ENCODE measurements at places on chromosomes 7 and 10. TPM values are rescaled to one million over a fixed set of nuclear protein-coding genes. Genes with fewer than 3 reads are reported as not detected.

CDNF gene
- total RNA-seq: 2.7 TPM

- DNase-seq: no peak
These were observed 92.4 kb upstream of the KLF6 start for GRCh38 chr10:3877211-3878000.

DNA sequence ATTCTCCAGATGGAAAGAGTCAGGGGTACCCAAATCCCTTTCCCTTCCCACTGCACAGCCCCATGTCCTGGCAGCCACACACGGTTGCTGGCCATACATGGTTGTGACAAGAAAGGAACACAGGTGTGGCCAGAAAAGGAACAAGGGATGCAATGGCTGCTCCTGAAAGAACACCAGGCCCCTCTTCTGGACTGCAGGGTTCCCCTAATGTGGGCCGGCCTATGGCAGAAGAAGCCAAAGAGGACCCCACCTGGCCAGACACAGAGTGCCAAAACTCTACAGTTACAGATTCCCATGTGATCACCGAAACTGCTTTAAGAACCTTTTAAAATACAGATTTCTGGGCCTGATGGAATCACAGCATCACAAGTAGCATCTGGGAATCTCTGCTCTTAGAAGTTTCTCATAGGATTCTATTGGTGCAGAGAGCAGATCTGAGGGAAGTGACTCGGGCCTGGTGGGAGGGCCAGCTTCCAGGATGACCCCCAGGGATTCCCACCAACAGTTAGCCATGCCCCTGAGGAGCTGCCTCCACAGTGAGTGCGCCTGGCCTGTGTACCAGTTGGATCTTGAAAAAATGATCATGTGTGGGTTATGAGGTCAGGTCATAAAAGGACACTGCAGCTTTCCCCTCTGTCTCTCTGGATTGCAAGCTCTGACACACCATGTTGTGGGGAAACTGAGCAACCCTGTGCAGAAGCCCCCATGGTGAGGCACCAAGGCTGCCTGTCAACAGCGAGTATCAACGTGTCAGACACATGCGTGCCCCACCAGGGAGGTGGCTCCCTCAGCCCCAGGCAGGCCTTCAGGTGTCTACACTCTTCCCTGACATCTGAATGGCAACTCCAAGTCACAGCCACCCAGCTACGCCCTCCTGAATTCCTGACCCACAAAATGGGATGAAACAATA lies 89.6 kb upstream of the LANCL2 start:
- DNase-seq: no peak

NXPH1 gene
- 56.6 TPM for total RNA-seq

MBL2 gene
- 3.7 TPM for total RNA-seq

DNA sequence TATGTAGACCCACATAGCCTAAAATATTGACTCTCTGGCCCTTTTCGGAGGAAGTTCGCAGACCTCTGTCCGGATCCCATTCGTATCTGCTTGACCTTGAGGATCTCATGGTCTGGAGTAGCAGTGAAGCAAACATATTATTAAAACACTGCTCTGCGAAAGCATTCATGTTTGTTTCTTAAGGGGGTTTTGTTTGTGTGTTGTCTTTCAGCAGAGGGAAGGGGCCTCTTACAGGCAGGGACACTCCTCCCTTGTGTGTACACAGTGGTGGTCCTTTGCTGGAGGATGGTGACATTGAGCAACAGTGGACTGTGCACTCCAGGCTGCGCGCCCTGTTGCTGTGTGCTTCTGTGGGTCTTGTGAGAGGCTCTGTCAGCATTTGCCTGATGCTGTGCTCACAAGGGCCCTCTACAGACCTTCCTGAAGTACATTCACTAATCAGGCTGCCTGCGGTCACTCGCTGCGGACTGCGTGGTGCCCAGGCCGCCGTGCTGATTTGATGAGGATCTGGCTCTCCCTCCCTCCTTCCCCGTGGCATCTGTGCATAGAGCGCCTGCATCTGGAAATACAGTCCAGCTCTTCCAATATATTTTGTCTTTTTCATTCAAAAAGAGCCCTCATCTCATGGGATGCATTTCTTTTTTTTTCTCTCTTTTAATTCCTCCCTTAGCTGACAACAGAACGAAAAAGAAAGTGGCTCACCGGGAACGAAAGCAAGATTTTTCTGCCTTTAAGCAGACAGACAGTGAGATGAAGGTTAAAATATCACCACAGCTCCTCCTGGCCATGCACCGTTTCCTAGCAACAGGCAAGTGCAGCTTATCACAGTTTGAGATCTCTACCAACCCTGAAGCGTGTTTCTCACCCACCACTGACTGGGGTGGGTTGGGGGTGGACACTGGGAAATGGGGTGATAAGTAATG lies 135.8 kb downstream of the CNNM2 start:
- DNase-seq: peak; percentile 88

DNA sequence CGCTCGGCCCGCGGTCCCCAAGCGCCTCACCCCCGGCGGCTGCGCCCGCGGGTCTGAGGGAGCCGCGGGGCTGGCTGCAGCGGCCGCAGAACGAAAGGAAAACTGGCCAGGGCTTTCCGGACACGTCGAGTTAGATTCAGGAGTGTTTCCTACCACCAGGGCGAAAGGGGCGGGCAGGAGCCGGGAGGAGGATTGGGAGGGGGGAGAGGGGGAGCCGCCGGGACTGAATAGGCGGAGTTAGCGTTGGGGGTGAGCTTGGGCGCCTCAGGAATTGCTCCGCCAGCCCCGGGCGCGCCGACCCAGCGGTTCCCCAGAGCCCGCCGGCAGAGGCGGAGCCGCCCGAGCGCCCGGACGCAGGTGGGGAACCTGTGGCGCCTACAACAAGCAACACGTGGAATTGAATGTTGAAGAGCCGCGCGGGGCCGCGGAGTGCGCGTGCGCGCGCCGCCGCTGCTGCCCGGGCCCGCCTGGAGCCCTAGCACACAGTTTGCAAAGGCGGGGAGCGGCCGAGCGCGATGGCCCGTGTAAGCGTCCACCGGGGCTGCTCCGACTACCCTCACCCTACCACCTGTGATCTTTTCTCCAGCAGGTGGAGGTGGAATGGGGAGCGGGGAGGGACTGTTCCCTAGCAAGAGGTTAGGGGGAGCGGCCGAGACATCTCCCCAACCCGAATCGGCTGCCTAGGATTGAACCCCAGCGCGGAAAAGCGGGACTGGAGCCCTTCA lies at the start of gene CADPS2:
Gene CADPS2 (minus strand): TSS at position 104 of the 725 bp plus-strand sequence. CDS start 123 bp downstream, outside the sequence.
- peak; percentile 89 for DNase-seq

GRCh38 chr10:132097609-132098377 lies 32.0 kb downstream of the JAKMIP3 start:
- no peak for DNase-seq

DNA sequence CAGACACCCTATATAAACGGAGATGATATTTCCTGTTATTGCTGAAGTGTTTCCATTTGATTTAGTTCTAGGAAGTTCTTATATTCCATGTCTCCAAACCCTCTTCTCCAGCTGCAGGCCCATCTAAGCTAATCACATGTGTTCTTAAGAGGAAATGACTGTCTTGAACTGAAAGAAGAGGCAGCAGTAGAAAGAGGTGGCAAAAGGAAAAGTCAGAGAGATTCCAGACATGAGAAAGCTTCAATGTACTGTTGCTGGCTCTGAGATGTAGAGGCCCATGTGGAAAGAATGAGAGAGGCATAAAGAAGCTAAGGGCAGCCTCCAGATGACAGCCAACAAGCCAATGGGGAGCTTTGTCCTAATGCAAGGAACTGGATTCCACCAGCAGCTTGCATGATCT lies 287.2 kb downstream of the GFRA1 start:
- DNase-seq: no peak

TRRAP gene
- total RNA-seq: 28.6 TPM
